ENCODE measurements at places on chromosomes 6 and 20.

DNA sequence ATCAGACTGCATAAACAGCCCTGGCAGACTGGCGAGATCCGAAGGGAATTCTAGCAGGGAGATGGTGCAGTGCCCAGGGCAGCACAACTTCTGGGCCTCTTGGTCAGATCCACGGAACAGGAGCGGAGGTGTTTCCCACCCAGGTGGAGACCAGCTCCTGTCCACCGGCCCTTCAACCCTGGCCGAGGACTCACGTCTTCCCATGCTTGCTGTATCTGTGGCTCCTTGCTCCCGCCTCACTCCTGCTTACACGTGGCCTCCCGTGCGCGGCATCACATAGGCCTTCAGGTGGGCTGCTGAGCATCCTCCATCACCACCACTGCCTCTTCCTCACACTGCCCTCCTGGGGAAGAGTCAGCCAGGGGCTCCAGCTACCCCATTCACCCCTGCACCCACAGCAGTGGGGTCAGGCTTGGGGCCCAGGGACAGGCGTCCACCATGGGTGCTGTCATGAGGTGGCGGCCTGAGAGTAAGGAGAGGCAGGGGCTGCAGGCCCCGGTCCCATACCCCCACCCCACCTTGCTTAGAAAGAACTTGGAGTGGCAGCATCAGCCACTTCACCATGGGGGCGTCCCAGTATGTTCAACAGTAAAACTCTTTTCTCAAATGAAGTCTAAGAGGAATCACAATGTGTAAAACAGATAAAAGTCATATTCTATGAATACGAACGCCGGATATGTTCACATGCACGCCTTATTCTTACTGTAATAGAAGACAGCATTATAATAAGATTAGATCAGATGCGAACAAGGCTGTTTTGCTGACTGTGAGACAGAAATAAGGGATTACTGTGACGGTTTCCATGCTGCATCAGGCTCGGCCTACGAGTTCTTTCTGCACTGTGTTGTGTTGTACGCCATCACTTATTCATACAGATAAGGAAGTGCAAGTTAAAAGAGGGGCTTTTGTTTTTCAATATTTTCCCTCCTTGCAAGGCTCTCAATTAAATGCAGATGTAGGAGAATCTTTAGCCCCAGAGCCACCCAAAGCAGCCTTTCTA, 165.4 kb downstream of the GRM4 start:
- DNase-seq = no peak

DNA sequence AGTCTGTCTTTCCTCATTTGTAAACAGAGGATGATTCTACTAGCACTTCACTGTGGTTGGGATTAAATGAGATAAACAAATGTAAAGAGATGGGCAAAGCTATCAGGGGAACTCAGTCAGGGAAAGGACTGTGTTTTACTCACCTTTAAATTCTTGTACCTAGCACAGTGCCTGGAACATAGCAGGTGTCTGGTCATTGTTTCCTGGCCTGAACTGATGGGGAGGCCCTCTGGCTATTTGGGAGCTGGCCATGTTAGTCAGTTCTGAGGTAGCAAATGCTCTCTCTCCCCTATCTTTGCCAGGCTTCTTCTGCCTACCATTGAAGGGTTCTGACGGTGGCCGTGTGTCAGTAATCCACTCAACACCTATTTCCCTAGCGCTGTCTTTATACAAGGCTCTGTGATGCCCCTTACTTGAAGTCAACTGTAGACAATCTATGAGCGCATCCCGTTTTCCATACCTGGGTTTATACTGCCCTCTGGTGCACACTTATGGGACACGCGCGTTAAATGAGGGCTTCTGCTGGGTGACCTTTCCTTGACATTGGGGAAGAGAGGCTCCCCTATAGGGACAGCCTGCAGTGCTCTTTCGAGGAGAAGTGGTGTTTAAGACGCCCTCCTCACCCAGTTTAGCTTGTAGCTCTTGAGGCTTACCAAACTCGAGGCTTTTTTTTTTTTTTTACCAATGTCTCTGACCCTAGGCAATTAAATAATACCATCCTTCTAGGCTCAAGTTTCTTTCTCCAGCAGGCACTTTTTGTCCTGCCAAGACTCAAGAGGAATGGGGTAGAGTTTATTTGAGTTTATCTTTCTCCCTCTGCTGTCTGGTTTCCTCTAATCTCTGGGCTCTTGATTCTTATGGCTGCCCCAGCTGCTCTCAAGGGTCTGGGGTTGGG, 4.0 kb upstream of the SPATS1 start:
- peak; percentile 22 for DNase-seq

GRCh38 chr20:55090286-55090685, 614.9 kb downstream of the DOK5 start:
- DNase-seq = no peak

GRCh38 chr6:122790028-122790422, 967 bp downstream of the SMPDL3A start:
- no peak for DNase-seq

DNA sequence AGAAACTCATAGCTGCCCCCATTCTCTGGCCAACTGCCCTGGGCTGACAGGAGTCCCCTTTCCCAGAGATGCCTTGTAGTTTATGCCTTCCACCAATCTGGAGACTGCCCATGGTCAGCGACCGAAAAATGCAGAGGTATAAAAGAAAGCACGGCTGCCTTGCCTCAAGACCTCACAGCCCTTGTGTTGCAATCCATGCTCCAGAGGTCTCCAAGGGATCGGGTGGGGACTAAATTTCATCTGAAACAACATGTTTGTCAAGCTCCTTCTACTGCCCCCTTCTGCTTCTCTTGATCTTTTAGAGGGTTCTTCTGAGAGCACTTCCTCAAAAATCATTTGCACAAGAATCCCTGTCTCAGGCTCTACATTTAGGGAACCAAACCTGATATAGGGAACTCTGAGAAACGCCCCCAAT, 128.8 kb downstream of the PLCB1 start:
- no peak for DNase-seq

GRCh38 chr6:13496513-13497190, 9.3 kb upstream of the GFOD1 start:
- no peak for DNase-seq

DNA sequence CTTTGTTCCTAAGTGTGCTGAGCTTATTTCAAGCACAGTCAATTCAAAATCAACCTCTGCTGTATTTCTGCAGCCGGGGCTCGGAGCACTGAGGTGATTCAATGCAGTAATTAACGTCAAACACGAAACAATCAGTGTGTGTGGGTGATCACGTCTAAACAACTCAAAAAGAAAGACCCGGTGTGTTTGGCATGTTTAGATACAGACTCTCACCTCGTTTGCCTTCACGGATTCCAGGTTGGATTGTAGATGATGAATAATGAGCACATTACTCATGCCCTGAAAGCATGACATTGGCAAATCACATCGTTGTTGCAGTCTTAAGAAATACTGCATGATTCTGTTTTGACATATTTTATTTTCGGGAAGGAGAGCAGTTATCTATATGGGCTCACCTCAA, 231.0 kb downstream of the QKI start:
- DNase-seq = no peak

DNA sequence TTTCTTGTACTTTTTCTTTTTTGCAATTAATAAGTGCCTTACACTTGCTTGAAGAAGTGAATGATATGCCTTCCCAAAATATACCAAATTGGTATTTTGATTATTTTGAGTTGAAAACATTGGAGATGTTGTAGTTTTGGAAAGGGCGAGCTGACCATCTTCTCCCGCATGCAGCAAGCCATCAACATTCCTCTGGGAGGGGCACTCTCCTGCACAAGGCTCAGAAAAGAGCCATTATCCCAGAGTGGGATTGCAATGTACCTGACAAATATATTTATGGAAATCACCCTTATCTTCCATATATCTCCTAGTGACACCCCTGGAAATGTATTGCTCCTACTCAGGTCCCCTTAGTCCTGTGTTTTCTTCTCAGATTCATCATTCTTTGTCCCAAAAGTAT, 22.8 kb upstream of the PNRC1 start:
- DNase-seq = no peak

GRCh38 chr20:11581271-11581670, 336.4 kb upstream of the BTBD3 start:
- DNase-seq = no peak
